ENCODE measurements at places on chromosomes 6 and 20.

DNA sequence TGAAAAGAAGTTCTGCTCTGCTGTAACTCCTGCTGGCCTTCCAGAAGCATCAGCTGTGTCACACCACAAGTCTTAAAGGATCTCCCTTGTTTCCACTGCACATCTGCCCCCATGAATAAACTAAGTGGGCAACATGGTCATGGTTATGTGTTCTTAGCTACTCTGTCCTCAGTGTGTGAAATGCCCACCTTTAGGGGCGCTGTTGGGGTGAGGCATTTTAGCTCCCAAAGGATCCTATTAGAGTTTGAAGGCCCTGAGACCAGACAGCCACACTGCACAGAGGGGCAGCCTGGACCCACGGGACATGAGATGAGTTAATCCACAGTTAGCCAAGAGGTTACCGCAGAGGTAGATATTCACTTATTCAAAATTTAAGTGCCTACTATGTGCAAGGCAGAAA lies 294.3 kb upstream of the QKI start:
- DNase-seq, result no peak

DNA sequence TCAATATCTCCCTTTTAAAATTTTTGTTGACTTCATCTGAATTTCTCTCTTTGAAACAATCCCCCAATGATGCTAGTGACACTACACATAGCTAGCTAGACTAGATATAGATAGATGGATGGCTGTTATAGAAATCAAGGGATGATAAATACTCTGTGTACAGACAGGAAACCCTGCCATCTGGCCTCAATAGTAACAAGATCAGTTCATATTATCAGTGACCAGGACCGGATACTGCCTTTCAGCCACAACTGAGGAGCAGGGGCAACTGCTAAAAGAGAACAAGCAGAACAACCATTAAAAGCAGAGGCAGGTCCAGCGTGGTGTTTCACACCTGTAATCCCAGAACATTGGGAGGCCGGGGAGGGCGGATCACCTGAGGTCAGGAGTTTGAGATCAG lies 118.3 kb upstream of the FAM184A start:
- DNase-seq, result no peak

DNA sequence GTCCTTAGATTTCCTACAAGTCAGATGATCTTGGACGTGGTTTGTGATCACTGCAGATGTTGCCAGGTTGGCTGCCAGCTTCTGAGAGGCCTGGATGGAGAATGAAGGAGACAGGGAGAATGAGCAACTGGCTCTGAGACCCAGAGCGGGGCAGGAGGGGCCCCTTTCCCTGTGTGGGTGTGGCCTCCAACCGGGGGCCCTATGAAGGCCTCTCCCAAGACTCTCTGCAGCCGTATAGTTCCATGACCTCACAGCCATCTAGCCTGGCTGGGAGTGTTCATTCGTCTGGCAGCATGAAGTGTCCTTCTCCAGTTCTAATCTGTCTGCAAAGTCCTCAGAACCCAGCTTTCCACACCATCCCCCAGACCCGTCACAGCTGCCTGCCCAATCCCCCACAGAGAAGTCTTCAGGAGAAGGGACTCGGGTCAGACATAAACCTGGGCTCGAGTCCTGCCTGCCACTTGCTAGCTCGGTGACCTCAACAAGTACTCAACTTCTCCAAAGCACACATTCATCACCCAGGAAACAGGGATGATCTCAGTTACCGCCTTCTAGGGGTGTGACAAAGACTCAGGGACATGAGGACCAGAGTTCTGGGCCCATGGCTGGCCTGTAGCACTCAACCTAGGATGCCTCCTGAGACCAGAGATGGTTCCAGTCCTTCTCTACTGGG lies 122.6 kb downstream of the EDN3 start:
- DNase-seq, result no peak

DNA sequence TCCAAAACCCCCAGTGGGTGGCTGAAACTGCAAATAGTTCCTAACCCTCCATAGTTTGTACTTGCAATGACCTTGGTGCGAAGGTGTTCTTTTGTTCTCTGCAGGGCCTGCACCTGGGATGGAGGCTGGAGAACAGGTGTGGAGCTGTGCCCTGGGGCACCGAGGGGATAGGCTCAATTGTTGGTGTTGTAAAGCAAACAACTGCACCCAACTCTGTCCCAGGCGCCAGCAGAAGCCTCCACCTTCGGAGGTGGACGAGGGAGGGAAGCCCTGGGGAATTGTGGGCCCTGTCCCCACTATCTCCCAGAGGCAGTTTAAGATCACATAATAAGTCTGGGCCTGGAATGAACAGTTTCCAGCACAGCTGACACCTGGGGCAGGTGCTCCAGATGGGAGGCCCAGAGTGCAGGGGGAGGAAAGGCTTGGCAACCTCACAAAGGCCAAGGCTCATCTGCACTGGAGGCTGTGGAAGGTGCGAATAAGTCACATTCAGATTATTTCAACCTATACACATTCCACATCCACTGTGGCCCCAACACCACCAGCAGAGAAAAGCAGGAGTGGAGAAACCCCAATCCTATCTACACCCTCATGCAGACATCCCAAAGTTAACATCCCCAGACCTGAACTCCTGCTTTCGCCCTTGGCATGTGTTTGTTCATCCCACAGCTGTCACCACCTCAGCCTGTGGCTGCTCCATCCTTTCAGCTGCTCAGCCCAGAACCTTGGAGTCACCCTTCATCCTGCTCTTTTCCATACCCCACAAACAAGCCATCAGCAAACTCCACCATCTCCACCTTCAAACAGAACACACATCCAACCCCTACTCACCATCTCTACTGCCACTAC lies 12.3 kb upstream of the CBFA2T2 start:
- DNase-seq, result no peak

DNA sequence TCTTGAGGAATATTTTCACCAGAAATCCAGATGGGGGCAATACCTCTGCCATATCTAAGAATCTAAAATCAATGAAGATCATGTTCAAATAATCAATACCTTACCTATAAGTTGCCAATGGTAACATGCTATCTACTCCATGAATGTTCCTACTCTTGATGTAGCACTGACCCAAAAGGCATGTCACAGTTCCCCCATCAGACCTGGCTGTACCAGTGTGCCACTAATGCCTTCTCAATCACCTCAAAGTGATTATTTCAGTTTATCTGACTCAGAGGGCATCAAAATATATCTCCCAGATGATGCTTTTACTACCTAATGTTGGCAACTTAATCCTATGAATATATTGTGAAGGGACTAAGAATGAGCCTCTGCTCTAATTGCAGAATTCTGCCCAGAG lies 5.5 kb downstream of the PDCD2 start:
- no peak for DNase-seq

DNA sequence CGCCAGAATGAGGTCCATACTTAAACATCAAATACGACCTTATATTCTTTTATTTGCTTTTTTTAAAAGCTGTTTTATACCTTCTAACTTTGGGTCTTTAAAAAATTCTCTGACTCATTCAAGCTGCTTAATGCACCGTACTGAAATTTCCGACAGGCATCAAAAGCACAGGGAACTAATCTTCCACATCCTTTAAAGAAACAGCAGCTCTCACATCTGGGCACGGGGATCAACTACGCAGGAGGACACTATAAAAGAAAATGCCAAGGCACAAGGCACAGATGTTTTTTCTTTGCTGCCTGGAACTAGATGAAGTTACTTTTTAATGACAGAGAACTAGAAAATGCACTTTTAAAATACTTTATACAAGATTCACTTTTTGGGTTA lies 112.4 kb upstream of the ARG1 start:
- no peak for DNase-seq

- no peak for DNase-seq
These were observed 36.8 kb downstream of the PNLDC1 start for GRCh38 chr6:159836718-159837490.

DNA sequence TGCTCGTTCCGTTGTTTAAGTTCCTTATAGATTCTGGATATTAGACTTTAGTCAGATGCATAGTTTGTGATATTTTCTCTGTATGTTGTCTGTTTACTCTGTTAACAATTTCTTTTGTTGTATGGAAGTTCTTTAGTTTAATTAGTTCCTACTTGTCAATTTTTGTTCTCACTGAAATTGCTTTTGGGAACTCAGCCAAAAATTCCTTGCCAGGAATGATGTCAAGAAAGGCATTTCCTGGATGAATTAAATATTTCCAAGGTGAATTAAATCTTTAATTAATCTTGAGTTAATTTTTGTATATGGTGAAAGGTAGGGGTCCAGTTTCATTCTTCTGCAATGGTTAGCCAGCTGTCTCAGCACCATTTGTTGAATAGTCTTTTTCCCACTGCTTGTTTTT lies 406.2 kb upstream of the NOX3 start:
- no peak for DNase-seq

- no peak for DNase-seq
These were observed 28.0 kb upstream of the MCM9 start for GRCh38 chr6:118963003-118963402.

DNA sequence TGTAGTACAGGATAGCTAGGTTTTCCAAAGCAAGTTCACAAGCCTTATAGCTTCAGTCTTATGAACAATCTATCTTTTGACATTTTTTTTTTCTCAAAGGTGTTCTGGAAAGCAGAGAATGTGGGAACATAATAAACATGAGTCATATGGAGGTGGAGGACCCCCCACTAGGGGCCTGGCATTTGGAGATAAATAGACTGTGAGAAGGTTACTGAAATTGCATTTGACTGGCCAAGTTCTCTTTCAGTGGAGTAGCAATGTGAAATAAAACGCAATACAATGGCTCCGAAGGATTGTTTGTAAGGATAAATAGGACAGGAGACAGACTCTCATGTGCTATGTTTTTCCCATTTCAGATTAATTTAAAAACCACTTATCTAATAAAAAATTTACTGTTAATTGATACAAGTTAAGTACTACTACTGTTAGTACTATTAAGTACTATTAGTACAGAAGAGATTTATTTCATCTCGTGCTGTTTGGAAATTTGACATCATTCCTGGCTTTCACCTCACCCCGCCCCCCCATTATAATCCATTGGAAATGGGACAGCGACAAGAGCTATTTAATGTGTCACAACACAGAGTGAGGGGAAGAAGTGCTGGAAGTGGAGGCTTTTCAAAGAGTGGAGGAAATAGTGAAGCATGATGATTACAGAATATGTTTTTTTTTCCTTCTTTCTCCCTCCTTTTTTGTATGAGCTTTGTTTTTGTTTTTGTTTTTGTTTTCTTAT lies 122.6 kb upstream of the ID4 start:
- DNase-seq, result no peak

- no peak for DNase-seq
These were observed 148.2 kb upstream of the CITED2 start for GRCh38 chr6:139522511-139523220.

- DNase-seq, result no peak
These were observed 8.2 kb upstream of the SLC2A12 start for GRCh38 chr6:134060491-134061106.

DNA sequence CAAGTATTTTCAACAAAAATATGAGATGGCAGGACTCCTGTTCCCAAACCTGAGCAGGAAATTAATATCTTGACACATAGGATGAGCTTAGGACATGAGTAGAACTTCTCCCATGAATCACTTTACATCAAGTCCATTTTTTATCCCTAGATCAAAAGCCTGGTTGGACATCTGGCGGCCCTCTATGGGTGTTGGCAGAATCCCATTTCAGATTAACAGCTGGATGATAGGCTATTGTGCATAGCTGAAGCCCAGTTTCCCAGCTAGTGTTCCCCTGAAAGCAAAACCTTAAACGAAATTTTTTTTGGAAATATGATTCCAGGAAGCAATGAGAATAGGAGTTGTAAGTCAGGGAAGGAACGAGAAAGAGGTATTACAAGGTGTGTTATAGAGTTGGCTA lies 449.4 kb upstream of the CHD6 start:
- DNase-seq, result no peak

DNA sequence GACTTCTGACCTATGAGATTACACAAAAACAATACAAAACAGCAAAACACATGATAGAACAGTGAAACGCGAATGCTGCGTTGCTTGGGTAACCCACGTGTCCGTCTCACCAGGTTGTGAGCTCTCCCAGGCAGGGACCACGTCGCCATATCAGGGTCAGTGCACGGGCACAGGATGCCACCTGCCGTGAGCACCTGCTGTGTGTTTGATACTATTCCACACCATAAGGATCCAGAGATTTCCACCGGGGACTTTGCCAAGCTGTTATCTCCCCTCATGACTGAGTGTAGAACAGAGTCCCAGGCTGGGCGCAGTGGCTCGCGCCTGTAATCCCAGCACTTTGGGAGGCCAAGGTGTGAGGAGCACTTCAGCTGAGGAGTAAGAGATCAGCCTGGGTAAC lies 288.0 kb downstream of the BMP7 start:
- DNase-seq, result no peak

GRCh38 chr6:21413428-21413827 lies 180.1 kb upstream of the SOX4 start:
- DNase-seq, result no peak

DNA sequence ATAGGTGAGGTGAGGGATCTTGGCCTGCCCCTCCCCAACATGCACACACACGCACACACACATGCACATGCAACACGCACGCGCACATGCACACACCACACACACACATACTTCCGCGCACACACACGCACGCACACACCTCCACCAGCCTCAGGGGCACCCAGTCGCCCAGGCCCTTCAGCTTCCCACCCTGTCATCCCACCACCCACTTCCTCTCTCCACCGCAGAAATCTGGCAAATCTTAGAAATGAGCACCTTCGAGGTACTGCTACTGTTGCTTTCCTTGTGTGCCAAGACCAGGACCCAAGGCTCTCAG lies 1.2 kb downstream of the SPDEF start:
- DNase-seq, result no peak

DNA sequence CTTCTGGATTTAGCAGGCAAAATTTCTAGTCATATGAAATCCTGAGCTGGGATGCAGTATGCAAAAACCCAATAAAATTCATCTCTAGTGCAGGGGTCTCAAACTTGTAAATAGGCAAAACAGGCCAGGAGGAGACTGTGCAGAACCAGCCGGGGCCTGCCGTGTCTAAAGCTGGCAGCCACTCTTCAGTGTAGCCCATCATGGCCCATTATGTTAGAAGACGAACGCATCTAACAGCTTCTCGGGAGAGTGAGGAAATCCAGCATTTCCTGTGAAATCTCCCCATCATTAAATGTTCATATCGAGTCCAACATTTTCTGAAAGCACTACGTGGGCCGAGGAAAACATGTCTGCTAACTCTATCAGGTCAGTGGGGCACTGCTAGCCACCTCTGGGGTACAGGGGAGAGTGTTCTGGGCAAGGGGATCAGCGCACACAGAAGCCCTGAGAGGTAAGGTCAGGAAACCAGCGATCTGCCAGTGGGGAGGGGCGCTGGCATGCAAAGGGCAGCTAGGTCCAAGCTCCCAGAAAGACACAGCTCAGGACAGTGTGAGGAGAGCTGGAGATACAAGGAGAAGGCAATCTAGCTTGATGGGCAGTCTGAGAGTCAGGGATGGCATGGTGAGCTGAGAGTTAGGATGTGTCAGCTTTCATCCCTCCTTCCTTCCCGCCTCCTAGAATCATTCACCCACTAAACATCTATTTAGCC lies 144.2 kb downstream of the PREX1 start:
- DNase-seq, result no peak

DNA sequence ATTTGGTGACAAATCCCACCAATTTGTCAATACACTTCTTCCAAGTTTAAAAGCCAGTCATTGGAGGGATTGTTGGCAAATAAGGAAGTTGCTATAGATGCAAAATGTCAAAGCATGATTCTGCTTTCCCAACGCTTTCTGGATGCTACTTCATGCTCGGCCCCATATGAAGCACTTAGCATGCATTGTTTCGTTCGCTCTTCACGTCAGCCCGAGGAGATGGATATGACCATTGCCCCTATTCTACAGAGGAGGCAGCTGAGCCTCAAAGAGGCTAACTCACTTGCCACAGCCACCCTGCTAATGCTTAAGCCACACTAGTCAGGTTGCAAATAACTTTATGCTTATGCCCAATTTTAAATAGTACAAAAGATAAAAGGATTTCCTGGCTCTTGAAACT lies 2.8 kb upstream of the NXT1 start:
- no peak for DNase-seq
